ENCODE measurements at places on chromosomes 1 and 21.

DNA sequence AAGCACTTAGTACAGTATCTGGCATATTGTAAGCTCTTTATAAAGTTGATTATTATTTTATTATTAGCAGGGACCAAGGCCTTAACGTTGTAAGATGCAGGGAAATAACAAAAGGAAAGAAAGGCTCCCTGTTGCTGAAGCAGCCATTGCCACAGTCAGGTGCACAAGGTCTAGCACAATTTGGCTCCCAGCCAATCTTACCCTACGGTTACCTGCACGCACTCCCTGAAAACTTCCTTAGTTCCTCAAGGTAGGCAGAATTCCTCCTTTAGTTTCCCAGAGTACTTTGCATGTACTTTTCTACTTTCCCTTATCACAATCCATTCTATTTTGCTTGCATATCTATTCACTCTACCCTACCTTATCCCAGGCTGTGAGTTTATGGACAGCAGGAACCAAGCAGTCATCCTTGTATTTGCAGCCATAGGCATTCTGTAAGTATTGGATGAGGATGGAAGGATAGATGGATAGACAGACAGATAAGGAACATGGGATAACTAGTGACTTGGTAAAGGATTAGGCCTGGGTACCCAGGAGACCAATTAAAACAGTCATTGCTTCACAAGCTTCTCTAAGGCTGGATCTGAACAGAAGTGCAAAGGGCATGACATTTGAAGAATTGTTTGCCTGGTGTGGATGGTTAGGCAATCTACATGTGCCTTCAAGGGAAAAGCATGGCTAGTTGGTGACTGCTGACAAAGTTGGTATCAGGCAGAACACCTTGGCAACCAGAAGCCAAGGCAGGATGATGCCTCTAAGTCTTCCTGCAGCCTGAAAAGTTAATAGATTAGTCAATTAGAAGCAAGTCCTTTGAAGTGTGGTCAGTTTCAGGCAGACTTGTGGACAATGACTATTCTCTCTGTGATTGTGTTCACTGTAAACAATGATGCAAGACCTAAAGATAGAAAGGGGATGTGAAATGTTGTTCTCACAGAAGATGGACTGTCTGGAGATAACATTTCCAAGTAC is 20.8 kb upstream of the JAK1 start:
- no peak for DNase-seq

DNA sequence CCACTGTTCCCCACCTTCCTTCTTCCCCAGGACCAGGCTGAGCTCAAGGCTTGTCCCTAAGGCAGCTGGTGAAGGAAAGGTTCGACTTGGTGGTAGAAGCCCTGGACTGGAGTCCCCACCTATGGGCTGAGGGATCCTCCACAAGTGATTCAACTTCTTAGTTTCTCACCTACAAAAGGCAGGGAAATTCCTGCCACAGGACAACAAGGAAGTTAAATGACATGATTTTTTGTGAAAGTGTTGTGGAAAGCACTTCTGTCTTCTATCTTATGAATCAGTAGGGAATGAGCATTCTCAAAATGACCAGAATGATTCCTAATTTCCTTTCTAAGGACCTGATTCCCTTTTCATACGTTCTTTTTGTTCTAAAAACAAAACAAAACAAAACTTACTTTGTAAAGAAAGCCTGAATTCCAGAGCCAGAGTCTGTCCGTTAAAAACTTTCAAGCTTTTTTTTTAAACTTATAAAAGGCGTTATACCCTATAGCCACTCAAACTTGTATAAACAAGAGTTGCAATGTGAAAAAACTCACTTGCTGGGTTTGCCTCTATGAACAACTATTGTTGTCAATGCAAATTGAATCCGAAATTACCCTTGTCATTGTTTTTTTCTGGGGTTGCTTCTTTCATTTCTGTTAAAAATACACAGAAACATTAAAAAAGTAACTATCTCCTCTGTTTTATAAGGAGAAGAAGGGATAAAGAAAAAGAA is 12.2 kb downstream of the KCNJ15 start:
- no peak for DNase-seq

DNA sequence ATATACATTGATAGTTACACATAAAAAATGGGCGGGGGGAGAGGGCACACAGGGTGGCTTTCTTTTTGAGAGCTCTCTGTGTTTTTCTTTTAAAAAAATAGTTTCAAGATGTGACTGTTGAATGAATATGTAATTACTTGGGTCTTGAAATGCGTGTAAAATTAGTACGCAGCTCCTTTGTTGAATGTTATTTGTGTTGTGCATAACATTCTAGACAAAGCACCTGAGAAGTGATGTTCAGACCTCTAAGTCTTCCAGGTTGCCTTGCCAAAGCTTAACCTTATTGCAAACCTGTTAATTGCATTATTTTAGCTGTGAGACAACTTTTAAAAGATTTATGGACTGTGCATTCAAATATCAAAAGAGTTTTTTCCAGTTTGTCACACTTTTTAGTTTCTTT is 5.4 kb downstream of the PBX1 start:
- DNase-seq, result no peak

DNA sequence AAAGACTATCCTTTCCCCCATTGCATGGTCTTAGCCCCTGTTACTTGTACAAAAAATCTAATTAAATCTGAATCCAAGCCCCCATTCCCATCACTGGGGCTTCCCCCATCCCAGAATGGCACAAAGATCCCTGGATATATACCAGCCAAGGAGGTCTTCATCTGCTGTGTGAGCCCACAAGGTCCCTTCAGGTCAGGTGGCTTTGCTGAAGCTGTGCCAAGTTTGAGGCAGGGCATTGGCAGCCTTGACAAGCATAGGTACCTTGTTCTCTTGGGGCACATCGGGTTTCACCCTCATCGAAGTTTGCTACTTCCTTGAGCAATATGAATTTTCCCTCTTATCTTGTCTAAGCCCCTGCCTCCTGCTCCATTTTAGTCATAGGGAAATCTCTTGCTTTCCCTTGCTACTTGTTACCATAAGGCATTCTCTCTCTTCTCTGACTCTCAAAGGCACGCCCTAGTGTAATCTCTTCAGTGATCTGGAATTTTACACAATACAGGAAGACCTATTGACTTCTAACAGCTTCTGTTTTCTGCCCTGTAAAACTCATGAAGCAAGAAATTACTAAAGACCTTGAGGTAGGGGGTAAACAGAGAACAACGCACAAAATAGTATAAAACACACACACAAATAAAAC is 71.4 kb upstream of the COG2 start:
- no peak for DNase-seq

- DNase-seq, result no peak
Measured at GRCh38 chr21:46437096-46437498, 21.6 kb upstream of the DIP2A start.

DNA sequence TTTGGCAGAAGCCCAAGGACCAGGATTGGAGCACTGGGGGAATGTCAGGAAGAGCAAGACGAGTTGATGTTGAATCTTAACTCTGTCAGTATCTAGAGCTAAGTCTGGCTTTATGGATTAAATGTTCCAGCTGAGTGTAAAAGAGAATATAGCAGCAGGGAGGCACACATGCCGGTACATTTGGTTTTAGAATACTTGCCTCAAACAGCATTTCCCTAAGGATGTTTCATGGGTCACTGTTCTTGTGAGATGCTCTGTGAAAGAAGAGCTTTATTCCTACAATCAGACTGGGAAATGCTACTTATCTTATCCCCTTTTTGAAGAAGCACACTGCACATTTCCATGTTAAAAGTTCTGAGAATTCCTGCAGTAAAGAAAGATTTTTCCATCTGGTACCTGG is 440.3 kb upstream of the B3GALT2 start:
- DNase-seq, result no peak

DNA sequence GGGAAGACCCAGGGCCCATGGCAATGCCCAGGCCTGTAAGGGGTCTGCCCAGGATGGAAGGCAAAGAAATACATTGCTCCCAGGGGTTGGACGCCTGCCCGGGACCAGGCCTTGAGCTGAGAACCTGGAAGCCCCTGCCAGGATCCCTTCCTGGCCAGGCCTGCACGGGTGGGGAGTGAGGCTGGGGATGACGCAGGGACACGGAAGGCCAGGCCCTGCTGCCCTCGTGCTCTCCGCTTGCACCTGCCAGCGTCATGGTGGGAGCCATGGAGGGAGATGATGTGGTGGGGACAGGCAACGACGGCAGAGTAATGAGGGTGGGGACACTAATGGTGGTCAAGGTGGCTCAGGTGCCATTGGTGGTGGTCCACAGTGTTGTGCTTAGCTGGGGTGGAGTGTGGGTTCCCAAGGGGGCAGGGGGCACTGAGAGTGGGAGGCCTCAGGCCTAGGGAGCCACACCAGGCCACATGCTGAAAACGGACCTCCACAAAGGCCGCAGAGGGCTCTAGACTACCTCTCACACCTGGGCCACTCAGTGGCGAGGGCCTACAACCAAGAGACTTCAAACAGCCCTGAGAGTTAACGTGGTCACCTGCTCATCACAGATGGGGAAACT is 4.3 kb downstream of the HES3 start:
- DNase-seq, result no peak

DNA sequence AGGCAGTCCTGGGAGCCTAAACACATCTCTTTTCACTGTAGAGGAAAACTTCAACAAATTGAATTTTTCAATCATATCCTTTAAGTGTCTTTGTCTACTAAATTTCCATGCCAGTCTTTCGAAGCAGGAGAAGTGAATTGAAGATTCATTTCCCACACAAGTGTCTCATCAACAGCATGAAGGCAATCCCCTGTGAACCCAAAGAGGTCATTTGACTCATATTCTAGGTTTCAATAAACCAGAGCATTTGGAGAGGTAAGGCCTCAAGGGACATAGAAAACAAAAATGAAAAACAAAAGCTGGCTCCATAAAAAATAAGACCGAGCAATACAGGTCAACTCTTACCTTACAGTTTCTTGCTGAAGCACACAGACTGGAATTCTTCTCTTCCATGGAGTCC is 94.1 kb upstream of the ATP1B1 start:
- DNase-seq, result no peak

DNA sequence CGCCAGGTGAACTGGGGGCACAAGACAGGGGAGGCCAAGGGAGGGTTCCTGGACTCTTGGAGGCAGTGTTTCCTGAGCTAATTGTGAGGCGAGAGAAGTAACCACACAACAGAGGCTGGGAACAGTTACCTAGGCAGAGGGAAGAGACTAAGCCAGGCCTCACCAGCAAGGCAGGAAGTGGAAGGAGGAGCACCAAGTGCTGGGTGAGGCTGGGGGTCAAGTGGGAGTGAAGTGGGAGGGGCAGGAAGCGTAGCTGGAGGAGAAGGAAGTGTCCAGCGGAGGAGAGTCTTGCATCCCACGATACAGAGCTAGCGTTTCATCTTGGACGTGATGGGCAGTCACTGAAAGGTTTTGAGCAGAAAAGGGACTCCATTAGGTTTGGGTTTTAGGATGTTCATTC is 48.3 kb upstream of the CAPZB start:
- no peak for DNase-seq

- no peak for DNase-seq
Measured at GRCh38 chr1:46577671-46578070, 26.2 kb upstream of the KNCN start.

DNA sequence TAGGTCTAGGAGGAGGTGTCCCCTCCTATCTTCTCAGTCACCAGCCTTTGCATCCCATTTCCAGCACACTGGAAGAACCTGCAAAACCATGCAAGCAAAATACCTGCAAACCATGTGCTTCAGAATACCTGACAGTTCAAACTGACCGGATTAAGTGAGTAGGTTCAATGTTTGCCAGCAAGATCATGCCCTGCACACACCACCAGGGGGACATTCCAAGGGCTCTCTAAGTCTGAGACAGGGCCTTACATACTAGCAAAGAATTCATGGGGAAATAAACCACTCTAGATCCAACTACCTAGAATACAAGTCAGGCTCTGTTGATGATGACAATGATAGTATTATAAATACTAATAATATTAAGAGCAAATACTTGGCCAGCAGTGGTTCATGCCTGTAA is 27.6 kb downstream of the INPP5B start:
- no peak for DNase-seq

DNA sequence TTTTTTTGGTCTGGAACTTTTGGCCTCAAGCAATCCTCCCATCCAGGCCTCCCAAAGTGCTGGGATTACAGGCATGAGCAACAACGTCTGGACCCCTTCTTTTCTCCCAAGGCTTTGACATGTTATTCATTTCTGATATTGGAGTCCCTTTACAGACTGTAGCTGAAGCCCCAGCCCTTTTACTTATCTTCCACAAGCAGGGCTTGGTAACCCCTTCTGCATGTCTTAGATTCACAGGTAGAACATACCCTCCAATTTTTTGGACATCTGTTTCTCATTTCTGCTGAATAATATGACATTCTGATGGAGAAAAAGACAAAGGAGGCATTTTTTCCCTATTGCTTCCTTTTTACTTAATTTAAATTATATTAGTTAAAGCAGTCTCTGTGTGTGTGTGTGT is 39.2 kb upstream of the RGS21 start:
- no peak for DNase-seq

GRCh38 chr21:31335957-31336738 is 7.9 kb downstream of the TIAM1 start:
- peak; percentile 56 for DNase-seq

GRCh38 chr1:236841341-236841740 is 46.2 kb downstream of the MTR start:
- no peak for DNase-seq

DNA sequence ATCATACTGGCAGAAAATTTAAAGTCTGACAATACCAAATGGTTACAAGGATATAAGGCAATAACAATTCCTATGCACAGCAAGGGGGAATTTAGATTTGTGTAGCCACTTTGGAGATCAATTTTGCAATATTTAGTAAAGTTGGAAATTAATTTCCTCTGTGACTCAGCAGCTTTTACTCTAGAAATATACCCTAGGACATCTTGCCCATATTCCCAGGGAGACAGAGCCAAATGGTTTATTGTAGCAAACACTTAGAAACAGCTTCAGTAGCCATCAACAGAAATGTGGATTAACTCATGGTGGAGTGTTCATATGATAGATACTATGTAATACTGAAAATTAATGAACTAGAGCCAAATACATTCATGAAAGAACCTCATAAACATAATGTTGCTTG is 104.6 kb downstream of the BACH1 start:
- no peak for DNase-seq

DNA sequence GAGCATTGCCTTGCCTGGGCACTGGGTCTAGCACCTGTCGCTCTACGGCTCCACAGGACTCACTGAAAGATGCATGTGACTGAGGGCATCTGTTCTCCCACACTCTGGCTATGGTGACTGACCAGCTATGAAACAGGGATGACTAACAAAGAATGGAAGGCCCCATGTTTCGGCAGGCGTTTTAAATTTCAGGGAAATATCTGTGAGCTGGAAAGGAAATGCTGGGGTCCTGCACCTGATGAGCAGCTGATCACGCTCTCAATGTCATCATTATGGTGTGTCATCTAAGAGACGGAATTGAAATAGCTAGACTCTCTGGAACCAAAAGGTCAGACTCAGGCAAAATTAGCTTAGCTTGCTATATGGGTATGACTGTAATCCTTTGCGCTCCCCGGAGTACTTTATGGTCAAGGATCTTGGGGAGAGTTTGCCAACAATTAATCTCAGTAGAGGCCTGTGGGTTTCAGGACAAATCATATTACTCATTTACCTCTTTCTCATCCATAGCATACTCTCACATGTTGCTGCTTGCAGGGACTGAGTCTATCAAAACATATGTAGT is 24.5 kb upstream of the PALMD start:
- no peak for DNase-seq

Measured in stimulated activated CD4-positive, alpha-beta T cell treated with anti-CD3 and anti-CD28 coated beads, Interleukin-4, amount 100 ng/mL, for 4 hours (primary cell).